ENCODE measurements at places on chromosomes 11 and 22. TPM values are rescaled to one million over a fixed set of nuclear protein-coding genes. Genes with fewer than 3 reads are reported as not detected.

- no peak for DNase-seq
These were observed 182.8 kb downstream of the KIRREL3 start for GRCh38 chr11:126817523-126818450.

DNA sequence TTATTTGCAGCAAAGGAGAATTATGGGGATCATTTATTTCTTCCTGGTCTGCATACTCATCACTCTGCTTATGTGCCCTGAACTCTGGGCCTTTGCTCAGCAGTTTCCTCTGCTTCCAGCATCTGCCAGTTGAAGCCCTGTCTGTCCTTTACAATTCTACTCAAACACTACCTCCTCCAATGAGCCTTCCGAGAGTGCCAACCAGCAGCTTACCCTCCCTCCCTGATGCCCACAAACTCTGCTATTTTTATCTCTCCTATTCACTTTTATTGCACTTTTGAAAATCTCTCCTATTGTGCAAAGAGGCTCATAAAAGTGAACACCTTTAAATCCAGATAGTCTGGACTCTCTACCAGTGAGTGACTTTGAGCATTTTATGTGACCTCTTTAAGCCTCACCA, 3.6 kb upstream of the ME3 start:
- no peak for DNase-seq

GAB4 gene
- total RNA-seq: not detected

- no peak for DNase-seq
These were observed 70.2 kb downstream of the DBX1 start for GRCh38 chr11:20089796-20090653.

C1QTNF4 gene
- 0.47 TPM for total RNA-seq

GRCh38 chr22:49760630-49761571, 66.8 kb downstream of the BRD1 start:
- no peak for DNase-seq

Measured in left cardiac atrium (tissue), 4 donors.